ENCODE measurements at places on chromosomes 2 and 18. TPM values are rescaled to one million over a fixed set of nuclear protein-coding genes. Genes with fewer than 3 reads are reported as not detected.

DNA sequence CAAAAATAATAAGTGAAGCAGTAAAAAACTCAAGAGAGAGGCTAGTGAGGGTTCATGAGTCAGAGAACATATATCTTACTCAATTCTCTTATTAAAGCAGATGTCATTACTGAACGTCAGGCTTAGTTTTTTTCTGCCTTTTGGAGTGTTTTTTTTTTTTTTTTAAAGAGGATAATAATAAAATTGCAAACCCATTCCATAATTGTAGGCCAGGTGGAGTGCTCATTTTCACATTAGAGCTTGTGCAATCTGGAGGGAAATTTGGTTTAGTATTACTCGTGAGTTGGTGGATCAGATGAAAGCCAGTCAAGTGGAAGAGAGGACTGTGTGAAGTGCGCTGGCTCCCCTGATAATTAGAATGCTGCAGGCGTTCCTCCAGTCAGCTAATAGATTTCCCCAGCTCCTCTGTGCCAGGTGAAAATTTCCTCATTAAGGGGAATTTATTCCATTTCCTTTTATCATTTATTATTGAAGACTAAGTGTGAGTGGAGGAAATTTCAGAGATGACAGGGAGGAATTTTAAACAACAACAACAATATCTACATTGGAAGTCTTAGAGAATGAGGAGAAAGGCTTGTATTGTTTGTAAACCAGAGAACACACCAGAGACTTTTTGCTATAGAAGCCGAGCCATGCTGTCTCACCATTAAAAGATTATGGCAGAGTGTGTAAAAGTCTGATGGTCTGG is 74.6 kb downstream of the CPS1 start:
- H3K27ac ChIP-seq: no peak overlapping the region
- H3K4me1 ChIP-seq: no peaks in the 10 kb centered on the region
- H3K36me3 ChIP-seq: no peaks in the 10 kb centered on the region
- no peaks in the 10 kb centered on the region for H3K27me3 ChIP-seq
- H3K4me3 ChIP-seq: no peak overlapping the region
- DNase-seq: no peak

DNA sequence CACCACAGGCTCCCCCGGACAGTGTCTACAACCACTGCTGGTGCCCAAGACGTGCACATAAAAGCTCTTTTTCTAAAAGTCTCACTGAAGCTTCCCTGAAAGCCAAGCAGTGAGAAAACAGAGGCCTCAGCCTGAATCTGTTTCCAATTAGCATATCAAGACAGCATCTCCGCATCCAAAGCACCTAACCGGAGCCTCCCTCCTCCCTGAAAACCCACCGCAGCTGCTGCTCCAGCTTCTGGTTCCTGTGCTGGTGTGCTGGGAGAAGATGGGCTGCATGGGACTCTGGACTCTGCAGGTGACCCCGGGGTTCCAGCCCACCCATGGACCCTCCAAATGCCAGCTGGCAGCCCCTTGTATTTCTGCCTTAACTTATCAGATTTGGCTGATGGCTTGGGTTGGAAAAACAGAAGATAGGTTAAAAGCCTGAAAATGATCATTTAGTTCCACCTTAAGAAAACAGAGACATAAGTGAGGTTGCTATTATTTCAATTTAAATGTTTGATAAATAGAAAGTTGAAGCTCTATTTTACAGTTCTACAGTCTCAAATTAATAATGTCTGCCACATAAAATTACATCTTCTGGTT is 103.3 kb downstream of the TMEM18 start:
- H3K4me3 ChIP-seq: no peak overlapping the region
- no peak for DNase-seq
- H3K36me3 ChIP-seq: peaks cover 3% of the 10 kb centered on the region
- H3K27ac ChIP-seq: no peak overlapping the region
- peaks cover 28% of the 10 kb centered on the region for H3K27me3 ChIP-seq
- H3K4me1 ChIP-seq: no peaks in the 10 kb centered on the region

Gene CYP27C1
- not detected for total RNA-seq

GRCh38 chr2:172288603-172289002 is 138.8 kb upstream of the ITGA6 start:
- H3K36me3 ChIP-seq: no peaks in the 10 kb centered on the region
- H3K27ac ChIP-seq: no peak overlapping the region
- DNase-seq: peak; percentile 64
- H3K27me3 ChIP-seq: peaks cover 2% of the 10 kb centered on the region
- H3K4me3 ChIP-seq: no peak overlapping the region

- H3K4me3 ChIP-seq: no peak overlapping the region
- no peaks in the 10 kb centered on the region for H3K4me1 ChIP-seq
- no peak for DNase-seq
- peaks cover 9% of the 10 kb centered on the region for H3K27me3 ChIP-seq
- no peaks in the 10 kb centered on the region for H3K36me3 ChIP-seq
- no peak overlapping the region for H3K27ac ChIP-seq
Measured at GRCh38 chr2:54813584-54813983, 90.1 kb downstream of the EML6 start.

- DNase-seq: no peak
- no peaks in the 10 kb centered on the region for H3K4me1 ChIP-seq
- H3K36me3 ChIP-seq: no peaks in the 10 kb centered on the region
- no peak overlapping the region for H3K27ac ChIP-seq
- no peak overlapping the region for H3K4me3 ChIP-seq
Measured at GRCh38 chr2:82234283-82234874, 1929.8 kb upstream of the LRRTM1 start.

- no peaks in the 10 kb centered on the region for H3K36me3 ChIP-seq
- H3K4me1 ChIP-seq: peaks cover 9% of the 10 kb centered on the region
- peaks cover 14% of the 10 kb centered on the region for H3K27me3 ChIP-seq
- DNase-seq: no peak
- H3K4me3 ChIP-seq: no peak overlapping the region
Measured at GRCh38 chr2:237873897-237874551, 14.6 kb downstream of the RAMP1 start.

Gene NAPG
- total RNA-seq: 31.0 TPM

Gene PLEK
- total RNA-seq: 0.60 TPM

Gene CASP10
- 12.2 TPM for total RNA-seq

- H3K27me3 ChIP-seq: no peaks in the 10 kb centered on the region
- H3K27ac ChIP-seq: no peak overlapping the region
- H3K4me1 ChIP-seq: peaks cover 15% of the 10 kb centered on the region
- H3K36me3 ChIP-seq: peaks cover 67% of the 10 kb centered on the region
- DNase-seq: no peak
Measured at GRCh38 chr2:96604104-96604503, 34.0 kb downstream of the KANSL3 start.

DNA sequence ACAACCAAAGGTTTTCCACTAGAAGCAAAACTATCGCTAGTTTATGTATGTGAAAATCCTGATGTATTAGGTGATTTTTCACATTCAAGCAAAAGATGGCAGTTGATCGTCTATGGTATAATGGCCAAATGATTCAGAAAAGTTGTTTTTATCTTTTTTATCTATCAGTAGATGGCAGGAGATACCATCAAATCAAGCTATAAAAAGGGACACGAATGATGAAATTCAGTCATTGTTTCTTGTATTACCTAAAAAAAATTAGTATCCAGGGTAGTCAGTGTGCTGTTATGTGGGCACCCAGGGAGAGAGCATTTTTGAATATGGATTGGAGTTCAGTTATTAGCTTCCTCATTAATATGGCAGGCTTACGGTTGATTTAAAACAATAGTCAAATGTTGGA is 22.9 kb upstream of the CAVIN2 start:
- DNase-seq: no peak
- peaks cover 1% of the 10 kb centered on the region for H3K27me3 ChIP-seq
- H3K4me3 ChIP-seq: no peak overlapping the region
- H3K36me3 ChIP-seq: no peaks in the 10 kb centered on the region
- H3K27ac ChIP-seq: no peak overlapping the region
- no peaks in the 10 kb centered on the region for H3K4me1 ChIP-seq

GRCh38 chr2:227607941-227608340 is 6.7 kb downstream of the SCYGR3 start:
- H3K4me3 ChIP-seq: no peak overlapping the region
- DNase-seq: no peak
- H3K36me3 ChIP-seq: peaks cover 2% of the 10 kb centered on the region
- peaks cover 5% of the 10 kb centered on the region for H3K4me1 ChIP-seq

- H3K36me3 ChIP-seq: no peaks in the 10 kb centered on the region
- peak overlapping the region; percentile 63 for H3K27ac ChIP-seq
- peaks cover 12% of the 10 kb centered on the region for H3K4me1 ChIP-seq
- peak overlapping the region; percentile 73 for H3K4me3 ChIP-seq
- DNase-seq: peak; percentile 65
- peaks cover 37% of the 10 kb centered on the region for H3K27me3 ChIP-seq
Measured at GRCh38 chr18:61893309-61893970, 633 bp upstream of the RNF152 start.

Gene ALK
- total RNA-seq: not detected

Gene IGFBP5
- not detected for total RNA-seq

DNA sequence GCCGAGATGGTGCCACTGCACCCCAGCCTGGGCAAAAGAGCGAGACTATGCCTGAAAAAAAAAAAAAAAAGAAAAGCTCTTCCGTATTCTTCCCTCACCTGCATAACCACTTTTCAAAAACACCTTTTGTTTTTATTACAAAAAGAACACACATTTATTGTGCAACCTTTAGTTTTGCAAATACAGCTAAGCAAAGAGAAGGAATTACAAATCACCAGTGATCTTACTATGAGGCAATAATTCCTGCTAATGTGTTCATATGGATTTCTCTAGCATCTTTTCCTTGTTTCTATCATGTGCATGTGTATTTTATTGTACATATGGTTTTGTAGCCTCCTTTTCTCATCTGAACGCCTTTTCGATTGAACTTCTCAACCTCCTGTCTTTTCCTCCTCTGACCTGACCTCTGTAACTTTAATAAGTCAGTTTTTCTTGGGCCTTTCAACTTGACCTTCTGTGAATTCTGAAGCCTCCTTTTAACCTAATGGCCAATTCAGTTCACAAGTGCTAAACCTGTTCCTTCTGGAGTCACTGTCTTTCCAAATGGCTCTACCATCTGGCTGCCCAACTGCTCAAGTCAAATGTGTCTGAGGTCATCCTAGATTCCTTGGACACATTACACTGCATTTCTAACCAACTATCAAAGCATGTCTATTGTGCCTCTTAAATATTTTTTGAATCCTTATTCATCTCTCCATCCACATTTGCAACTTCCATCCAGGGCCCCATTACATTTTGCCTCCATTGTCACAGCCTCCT is 59.1 kb upstream of the DAPL1 start:
- H3K36me3 ChIP-seq: no peaks in the 10 kb centered on the region
- peaks cover 6% of the 10 kb centered on the region for H3K27me3 ChIP-seq
- H3K4me3 ChIP-seq: no peak overlapping the region
- H3K27ac ChIP-seq: no peak overlapping the region
- no peak for DNase-seq
- H3K4me1 ChIP-seq: no peaks in the 10 kb centered on the region

GRCh38 chr2:68740400-68740914 is 5.8 kb downstream of the ARHGAP25 start:
- peaks cover 74% of the 10 kb centered on the region for H3K4me1 ChIP-seq
- DNase-seq: no peak
- peak overlapping the region; percentile 93 for H3K27ac ChIP-seq
- H3K36me3 ChIP-seq: peaks cover 57% of the 10 kb centered on the region
- no peak overlapping the region for H3K4me3 ChIP-seq
- H3K27me3 ChIP-seq: no peaks in the 10 kb centered on the region

DNA sequence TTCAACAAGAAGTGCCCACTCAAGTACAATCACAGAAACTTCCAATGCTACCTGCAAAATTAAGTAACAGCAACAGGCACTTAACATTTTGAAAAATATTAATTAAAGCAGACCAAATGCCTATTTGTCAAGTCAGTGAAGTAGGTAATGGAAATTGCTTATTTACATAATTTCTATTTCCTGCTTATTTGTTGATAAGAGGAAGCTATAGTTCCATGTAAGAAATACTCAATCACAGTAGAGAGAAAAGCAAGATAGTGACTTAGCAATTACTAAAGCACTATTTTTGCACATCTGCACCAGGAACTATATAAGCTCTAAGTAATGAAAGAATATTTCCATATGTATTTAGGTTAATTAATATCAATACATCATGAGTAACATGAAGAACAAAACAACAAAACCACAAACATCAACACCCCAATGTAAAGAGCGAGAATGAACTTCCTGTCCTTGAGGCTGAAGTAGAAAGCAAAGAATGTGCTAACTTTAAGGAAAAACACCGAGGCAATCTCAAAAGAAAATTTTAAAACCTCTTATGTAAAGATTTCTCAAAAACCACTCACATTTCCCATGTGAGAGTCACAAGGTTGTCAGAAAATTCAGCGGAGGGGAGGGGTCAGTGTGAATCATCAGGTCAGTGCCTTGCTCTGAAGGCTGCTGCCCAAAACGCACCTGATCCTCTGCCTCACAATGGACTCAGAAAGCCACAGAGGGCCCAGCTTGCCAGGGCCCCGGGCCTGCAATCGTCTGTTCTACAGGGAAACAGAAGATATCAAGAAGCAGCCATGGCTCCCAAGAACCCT is 12.5 kb downstream of the NPC1 start:
- peaks cover 34% of the 10 kb centered on the region for H3K36me3 ChIP-seq
- no peaks in the 10 kb centered on the region for H3K27me3 ChIP-seq
- peak; percentile 61 for DNase-seq

DNA sequence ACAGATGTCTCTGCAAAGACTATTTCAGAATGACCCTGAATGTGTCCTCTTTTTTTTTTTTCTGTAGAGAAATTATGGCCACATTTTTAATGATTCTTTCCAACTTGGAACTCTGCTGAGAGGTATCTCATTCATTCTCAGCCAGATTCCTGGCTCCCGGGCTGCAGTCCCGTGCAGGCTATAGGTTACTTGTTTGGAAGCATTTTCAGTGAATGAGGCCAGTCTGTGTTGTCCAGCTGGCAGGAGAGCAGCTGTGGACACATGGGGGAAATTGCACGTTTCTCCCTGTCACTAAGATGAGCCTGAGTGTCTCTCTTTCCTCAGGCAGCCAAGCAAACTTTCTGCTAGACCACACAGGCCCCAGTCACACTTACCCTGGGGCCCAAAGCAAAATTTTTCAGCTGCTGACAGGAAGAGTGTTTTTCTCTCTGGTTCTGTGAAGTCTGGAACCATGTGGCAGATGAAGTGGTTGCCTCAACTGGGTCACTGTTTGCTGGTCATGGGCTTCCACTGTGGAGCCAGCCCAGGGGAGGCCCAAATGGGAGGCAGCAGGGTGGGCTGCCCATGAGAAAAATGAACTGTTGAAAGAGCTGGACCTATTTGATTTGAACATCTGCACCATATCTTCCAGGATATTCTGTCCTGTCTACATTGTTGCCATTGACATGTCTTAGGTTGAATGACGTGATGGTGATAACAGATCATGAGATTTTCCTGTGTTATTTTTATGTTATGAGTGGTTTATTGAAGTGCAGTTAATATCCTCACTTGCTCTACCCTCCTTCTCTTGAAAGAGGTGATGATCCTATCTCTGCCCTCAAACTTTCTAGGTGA is 431.2 kb downstream of the LPIN1 start:
- peak; percentile 19 for DNase-seq
- peaks cover 37% of the 10 kb centered on the region for H3K4me1 ChIP-seq
- H3K36me3 ChIP-seq: no peaks in the 10 kb centered on the region
- no peak overlapping the region for H3K4me3 ChIP-seq
- H3K27me3 ChIP-seq: no peaks in the 10 kb centered on the region
- H3K27ac ChIP-seq: no peak overlapping the region

Gene SCYGR4
- not detected for total RNA-seq

GRCh38 chr2:198165289-198165688 is 360.9 kb downstream of the PLCL1 start:
- no peak overlapping the region for H3K27ac ChIP-seq
- no peak overlapping the region for H3K4me3 ChIP-seq
- H3K27me3 ChIP-seq: no peaks in the 10 kb centered on the region
- no peaks in the 10 kb centered on the region for H3K36me3 ChIP-seq

All from activated CD4-positive, alpha-beta T cell treated with anti-CD3 and anti-CD28 coated beads for 36 hours (primary cell).